Placental epithelial cell (primary cell): ENCODE measurements at places on chromosomes 5 and 9. TPM values are rescaled to one million over a fixed set of nuclear protein-coding genes. Genes with fewer than 3 reads are reported as not detected.

FOXD4L3 gene
- total RNA-seq: 0.39 and 0.43 TPM in 2 replicates

FCHSD1 gene
- 43.6 and 62.1 TPM in 2 replicates for total RNA-seq

FGF10 gene
- not detected in 2 replicates for total RNA-seq

GRIA1 gene
- not detected in 2 replicates for total RNA-seq

LVRN gene
- under 0.01 TPM in 1 of 2 replicates, not detected in the other for total RNA-seq

FGF1 gene
- total RNA-seq: 0.54 TPM in 1 of 2 replicates, not detected in the other

KIF24 gene
- 1.4 and 2.0 TPM in 2 replicates for total RNA-seq

TAF1L gene
- total RNA-seq: not detected in 2 replicates

CRHBP gene
- total RNA-seq: not detected in 2 replicates

ENTPD2 gene
- 0.11 TPM in 1 of 2 replicates, not detected in the other for total RNA-seq

CERCAM gene
- total RNA-seq: 400 and 569 TPM in 2 replicates

NELFB gene
- 50.3 and 57.0 TPM in 2 replicates for total RNA-seq

ARHGEF37 gene
- total RNA-seq: 3.7 and 5.1 TPM in 2 replicates

PFN3 gene
- total RNA-seq: not detected in 2 replicates

APBA1 gene
- total RNA-seq: 6.7 and 15.3 TPM in 2 replicates
